ENCODE measurements at places on chromosomes 1 and 21.
A peak's percentile ranks its signal among the peaks of the same experiment; 100 is the strongest.

GRCh38 chr1:65429806-65430205 is 9.3 kb downstream of the LEPR start:
- no peak for DNase-seq

GRCh38 chr1:103326595-103326994 is 198.9 kb upstream of the RNPC3 start:
- no peak for DNase-seq

DNA sequence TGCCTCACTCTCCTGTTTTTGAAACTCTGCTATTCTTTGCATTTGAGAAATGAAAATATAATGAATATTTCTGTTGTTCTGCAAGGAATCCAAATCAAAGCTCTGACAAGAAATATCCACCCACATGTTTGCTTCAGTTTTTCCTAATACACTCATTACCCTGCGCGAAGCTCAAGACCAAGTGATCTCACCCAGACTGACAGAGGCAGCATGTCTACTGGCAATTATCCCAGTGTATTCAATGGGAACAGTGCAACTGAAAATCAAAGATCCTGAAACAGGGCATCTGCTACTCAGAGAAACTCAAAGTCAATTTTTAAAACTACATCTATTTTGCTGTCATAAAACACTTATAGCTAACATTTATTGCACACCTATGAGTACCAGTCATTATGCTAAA is 321.0 kb upstream of the LRRC7 start:
- DNase-seq: no peak

DNA sequence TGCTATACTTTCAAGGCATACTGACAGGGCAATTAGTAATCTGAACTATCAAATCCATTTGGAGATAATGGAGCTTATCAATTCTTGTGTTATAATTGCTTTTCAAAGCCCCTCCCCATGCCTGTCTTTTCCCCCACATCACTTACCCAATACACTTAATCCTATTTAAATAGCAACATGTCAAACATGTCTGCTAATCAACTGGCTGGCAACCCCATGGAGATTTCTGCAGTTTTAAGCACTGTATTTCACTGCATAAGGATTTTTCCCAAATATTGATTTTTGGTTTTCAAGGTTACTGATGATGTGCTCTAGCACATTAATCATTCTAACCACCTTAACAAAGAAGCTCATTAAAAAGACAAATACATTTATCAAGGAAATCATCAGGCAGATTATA is 800.3 kb downstream of the PLA2G4A start:
- DNase-seq: no peak

DNA sequence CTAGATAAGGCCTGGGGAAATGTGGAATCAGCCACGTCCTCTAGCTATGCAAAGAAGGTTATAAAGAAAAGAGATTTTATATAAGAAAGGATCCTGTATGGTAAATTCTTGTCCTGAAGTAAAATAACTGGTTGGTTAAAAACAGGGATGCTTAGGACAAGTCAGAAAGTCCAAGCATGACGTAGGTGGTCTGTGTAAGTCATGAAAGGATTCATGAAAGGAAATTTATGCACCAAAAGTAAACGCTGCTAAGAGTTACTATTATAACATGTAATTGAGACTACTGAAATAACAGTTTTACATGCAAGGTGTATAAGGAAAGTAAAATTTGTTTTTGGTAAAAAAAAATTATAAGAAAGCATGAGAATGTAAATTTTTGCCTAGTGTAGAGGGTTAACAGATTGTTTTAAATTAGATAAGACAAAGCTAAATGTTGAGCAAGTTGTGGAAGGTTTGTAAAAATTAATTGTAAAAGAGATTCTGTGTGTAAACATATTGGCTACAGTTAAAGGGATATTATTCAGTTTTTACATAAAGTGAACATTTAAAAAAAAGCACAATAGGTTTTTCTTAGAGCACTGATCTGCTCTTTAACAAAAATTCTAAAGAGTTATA is 43.9 kb downstream of the PIGK start:
- no peak for DNase-seq

DNA sequence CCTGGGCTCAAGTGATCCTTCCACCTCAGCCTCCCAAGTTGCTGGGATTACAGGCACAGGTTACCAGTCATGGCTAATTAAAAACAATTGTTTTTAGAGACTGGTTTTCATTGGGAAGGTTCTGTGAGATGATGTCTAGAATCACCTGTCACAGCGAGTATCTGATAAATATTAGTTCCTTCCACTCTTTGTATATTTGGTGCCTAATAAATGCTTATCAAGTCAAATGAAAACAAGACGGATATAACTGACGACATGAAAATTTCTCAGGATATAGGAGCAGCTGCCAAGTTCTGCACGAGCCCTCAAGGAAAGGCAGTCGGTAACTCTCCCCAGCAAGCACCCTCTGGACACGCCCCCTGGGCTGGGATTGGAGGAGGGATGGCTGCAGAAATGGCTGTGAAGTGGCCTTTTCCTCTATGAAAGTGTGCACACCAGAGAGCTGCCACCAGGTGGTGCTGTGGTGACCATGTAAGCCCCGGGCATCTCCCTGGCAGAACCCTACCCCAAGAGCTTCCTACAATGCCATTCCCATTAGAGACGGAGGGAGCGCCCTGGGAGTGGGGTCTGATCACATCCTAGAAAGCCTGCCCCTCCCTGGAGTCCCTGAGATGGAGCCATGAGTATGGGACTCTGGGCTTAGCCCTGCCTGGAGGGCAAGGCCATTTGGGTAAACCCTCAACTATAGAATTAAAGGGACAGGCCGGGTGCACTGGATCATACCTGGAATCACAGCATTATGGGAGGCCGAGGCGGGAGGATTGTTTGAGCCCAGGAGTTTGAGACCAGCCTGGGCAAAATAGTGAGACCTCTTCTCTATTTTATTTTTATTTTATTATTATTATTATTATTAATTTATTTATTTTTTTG is 50.9 kb downstream of the HTR6 start:
- peak; percentile 90 for DNase-seq

DNA sequence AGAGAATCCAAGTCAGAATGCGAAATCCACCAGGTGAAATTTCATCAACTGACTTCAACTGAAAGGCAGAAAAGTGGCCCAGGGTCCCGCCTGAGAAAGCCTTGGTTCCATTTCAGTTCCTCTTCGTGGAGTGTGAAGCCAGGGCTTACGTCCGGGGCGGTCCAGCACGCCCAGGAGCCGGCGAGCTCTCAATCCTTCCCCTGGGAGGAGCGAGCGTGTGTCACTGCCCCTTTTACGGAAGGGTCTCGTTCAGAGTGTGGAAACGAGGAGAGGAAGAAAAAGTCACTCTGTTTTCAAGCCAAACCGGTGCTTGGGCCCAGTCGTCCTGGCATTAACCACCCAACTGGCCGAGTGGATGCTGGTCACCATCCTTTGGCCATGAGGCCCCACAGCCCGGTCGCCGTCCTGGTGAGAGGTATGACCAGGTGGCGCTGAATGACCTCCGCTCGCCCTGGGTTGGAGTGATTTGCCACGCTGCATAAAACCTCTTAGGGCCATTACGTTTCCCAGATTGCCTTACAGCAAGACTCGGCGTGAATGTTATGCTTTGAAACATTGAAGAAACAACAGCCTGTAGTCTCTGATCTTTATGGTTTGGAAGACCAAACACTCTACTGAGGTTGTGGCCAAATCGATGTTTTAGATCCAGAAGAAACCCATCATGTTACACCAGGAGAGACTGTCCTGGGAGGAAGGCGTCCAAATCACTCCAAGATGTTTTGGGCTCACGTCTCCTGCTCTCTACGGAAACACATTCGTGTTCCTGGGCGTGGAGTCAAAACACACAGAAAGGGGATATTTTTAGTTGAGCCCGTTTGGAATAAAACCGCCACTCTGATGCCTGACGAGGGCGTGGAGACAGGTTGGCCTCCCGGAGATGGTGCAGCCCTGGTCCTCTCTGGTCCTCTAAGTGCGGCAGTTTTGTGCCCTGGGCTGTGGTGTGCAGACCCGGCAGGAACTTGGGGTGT is 93.6 kb upstream of the ACTRT2 start:
- DNase-seq: no peak

DNA sequence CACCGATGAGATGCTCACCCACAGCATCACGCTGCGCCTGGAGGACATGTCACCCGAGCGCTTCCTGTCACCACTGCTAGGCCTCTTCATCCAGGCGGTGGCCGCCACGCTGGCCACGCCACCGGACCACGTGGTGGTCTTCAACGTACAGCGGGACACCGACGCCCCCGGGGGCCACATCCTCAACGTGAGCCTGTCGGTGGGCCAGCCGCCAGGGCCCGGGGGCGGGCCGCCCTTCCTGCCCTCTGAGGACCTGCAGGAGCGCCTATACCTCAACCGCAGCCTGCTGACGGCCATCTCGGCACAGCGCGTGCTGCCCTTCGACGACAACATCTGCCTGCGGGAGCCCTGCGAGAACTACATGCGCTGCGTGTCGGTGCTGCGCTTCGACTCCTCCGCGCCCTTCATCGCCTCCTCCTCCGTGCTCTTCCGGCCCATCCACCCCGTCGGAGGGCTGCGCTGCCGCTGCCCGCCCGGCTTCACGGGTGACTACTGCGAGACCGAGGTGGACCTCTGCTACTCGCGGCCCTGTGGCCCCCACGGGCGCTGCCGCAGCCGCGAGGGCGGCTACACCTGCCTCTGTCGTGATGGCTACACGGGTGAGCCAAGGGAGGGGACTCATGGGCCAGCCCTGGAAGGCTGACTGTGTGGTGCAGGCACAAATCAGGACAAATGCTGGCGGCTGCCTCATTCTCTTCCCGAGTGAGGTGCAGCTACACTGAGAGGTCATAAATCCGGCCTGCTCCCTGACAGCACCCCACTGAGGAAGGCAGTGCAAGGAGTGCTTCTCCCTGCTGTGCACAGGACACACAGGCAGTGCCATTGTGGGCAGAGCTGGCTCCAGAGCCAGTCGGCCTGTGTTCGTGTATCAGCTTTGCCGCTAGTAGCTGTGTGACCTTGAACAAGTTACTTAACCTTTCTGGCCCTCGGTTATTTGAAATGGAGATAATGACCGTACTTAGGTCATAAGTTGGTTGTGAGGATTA is 9.4 kb downstream of the CELSR2 start:
- DNase-seq: no peak

DNA sequence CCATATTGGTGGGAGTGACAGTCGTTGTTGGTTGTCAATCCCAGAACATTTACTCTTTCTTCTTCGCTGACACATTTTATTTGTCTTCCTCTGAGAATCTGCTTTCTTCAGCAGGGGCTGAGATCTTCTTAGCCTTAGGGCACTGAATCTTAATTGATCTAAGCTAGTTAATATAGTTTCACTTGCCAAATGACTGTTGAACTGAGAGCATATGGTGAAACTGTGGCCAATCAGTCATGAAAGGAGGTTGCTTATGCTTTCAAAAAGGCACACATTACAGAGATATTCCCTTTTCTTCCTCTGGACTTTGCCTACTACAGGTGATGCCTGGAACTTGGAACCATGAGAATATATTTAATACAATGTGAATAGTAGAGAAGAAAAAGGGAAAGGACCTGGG is 60.0 kb upstream of the KIAA0040 start:
- DNase-seq: no peak

GRCh38 chr1:31648641-31649357 is 4.1 kb upstream of the PEF1 start:
- DNase-seq: no peak

GRCh38 chr1:204837440-204838084 is 33.1 kb upstream of the NFASC start:
- peak; percentile 77 for DNase-seq

- no peak for DNase-seq
Observed at GRCh38 chr1:208600456-208601190, 356.4 kb upstream of the PLXNA2 start.

DNA sequence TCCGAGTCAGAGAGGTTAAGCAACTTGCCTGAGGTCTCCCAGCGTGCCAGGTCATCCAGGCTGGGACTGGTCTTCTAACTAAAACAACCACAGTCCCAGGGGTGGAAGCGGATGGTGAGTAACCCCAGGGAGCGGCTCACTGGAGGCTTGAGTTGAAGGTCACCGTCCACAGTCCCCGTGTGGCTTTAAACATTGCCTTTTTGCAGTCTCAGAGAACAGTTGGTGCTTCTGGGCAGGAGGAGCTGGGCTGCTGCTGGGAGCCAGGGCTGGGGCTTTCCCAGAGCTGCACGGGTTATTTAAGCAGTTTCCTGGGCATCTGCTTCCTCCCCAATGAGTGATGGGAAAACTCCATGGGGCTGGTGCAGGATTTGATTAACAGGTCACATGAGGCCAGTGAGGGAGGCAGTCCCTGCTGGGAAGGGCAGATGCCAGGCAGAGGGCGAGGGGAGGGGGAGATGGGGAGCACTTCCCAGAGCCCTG is 12.3 kb downstream of the ARHGEF10L start:
- DNase-seq: no peak

GRCh38 chr1:201116091-201116490 is 3.9 kb upstream of the CACNA1S start:
- DNase-seq: no peak

- DNase-seq: no peak
Observed at GRCh38 chr1:83090195-83090594, 908.7 kb downstream of the TTLL7 start.

GRCh38 chr1:241848686-241849344 is 811 bp downstream of the EXO1 start:
- DNase-seq: no peak

GRCh38 chr1:147647796-147648633 is 22.3 kb downstream of the ACP6 start:
- DNase-seq: no peak

- no peak for DNase-seq
Observed at GRCh38 chr21:34770576-34770975, 101.8 kb downstream of the CLIC6 start.

GRCh38 chr1:90405726-90406125 is 311.4 kb downstream of the BARHL2 start:
- DNase-seq: no peak

DNA sequence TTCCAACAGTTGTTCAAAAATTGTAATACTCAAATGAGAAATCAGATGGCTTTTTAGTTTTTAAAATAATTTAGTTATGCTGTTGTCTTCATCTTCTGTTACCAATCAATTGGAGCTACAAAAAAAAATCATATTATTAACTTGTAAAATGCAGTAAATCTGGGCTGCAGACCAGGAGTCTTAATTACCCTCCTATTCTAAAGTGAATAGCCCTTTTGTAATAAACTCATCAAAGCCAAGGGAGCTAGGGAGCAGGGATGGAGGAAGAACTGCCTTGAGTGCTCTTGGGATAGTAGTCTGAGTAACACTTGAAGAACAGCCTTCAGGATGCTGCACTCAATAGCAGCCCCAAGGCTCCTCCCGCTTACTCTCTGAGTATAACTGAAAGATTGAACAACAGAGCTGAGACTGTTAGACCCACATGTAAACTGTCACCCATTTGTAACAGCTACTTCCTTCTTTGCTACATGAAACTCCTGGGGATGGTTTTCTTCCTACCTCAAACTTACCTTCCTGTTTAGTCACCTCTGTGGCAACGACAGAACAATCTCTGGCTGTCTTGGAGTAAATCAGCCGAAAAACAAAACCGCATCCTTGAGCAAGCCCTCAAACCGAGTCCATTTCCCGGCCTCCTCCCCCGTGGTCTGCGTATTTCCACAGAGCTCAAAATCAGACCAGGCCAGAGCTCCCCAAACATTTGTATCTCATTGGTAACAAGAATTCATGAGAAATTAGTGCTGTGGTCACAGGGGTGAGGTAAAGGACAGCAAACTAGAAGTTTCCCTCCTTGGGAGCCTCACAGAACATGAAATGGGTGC is 55.9 kb downstream of the CD58 start:
- no peak for DNase-seq

- no peak for DNase-seq
Observed at GRCh38 chr1:186275822-186276221, 99.2 kb downstream of the TPR start.

GRCh38 chr1:218164930-218165700 is 120.0 kb upstream of the RRP15 start:
- DNase-seq: no peak
